ENCODE measurements at places on chromosomes 3 and 15. TPM values are rescaled to one million over a fixed set of nuclear protein-coding genes. Genes with fewer than 3 reads are reported as not detected.

DNA sequence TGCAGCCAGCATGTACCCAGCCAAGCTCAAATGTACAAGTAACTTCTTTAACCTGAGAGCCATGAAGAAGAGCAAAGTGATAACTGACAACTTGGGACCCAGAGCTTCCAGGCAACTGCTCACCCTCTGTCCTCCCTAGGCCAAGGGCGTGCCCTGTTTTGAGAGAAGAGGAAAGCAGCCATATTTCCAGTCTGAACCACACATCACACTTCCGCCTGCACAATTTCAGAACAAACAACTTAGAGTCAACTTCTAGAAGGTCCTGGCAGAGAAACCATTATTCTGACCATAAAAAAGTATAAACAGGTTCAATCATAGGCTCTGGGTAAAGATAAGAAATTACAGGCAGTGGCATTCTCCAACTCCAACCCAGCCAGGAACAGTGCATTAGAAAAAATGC lies 50.1 kb downstream of the ITGB5 start:
- DNase-seq: no peak

The TLNRD1 gene
- total RNA-seq: 12.7 TPM

DNA sequence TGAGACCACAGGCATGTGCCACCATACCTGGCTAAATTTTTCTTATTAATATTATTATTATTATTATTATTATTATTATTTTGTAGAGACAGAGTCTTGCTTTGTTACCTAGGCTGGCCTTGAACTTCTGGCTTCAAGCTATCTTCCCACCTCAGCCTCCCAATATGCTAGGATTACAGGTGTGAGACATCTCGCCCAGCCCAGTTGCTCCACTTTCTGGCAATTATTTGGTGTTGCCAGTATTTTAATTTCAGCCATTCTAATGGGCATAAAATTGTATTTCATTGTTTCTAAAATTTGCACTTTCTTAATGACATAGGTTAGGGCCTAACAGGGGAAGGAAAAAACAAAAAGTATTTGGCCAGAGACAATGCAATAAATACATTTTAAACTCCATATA lies 1217.6 kb upstream of the ALCAM start:
- DNase-seq: no peak

DNA sequence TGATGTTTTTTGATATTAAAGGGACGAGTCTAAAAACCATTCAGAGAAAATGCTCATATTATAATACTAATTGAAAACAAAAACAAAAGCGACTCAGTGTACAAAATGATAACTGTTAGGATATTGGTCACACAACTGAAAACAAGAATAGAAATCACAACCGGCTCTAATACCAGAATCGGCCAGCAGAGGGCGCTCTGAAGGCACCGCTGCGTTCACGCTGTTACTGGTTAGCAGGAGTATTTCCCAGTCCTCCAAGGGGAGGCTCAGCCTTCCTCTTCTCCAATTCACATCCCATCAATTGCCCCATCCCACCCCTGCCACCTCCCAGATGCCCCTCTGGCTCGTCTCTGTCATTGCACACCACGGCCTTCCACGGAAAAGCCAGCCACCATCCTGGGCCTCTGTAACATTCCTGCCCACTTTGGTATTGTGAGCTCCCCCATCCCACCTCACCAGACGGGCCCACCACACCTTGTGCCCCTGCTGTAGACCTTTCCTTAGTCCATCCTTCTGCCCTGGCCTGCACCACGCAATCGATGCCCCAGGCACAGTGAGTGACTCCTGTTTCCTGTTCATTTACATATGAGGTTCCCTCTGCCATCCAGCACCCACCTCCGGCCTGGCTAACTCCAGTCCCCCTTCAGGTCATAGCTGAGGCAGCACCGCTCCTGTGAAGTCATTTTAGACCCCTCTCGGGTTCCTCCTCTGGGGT lies 8.5 kb downstream of the FAM107A start:
- peak; percentile 74 for DNase-seq

DNA sequence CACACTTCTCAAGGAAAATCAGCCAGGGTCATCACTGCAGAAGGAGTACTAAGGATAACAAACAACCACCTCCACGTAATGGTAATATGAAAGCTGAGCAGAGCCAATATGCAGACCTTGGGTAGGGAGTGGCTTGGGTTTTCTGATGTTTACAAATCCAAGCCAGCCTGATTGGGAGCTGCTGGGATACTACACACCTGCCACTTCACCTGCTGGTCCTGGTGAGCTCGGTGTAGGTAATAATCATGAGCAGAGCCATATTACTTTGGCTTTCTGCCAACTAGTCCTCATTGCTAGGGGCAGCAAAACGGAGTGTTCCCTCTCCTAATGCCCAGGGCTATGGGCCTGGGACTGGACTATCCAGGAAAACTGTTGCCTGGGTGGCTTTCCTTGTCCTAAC lies 433.5 kb upstream of the PPP2R3A start:
- DNase-seq: no peak

The AMT gene
- 9.5 TPM for total RNA-seq

The CMTM8 gene
- 17.0 TPM for total RNA-seq

The PPP4R2 gene
- 54.3 TPM for total RNA-seq

The NSUN3 gene
- 61.0 TPM for total RNA-seq

The CSPG5 gene
- 10.4 TPM for total RNA-seq

DNA sequence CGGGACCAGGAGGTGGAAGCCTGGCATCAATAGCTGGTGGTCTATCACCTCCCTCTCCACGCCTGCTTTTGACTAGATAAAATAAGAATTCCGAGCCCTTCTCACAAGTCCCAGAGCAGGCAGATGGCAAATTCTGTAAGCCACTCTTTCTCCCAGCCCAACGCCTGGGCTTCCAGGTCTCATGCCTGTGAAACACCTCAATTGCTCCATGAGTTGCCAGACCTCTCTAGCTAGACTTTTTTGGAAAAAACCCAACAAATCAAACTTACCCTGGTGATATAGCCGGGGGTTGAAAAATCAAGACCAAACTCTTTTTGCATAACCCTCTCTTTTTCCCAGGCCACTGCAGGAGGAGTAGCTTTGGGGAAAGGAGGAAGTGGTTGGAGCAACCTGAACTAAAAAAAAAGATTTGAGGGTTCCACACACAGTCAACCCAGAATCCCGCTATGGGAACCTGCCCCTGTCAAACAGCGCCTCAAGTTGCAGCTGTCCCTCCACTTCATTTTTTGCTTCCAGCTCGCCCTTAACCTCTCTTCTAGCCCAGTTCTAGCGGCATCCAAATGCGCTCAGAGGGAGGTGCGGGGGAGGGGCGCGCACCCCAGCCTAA lies 7.0 kb downstream of the BHLHE40 start:
- DNase-seq: no peak

The PLCH1 gene
- total RNA-seq: 14.2 TPM

GRCh38 chr3:31833391-31834190 lies 147.5 kb downstream of the OSBPL10 start:
- DNase-seq: no peak

- DNase-seq: no peak
Observed at GRCh38 chr3:179037351-179037750, 34.3 kb downstream of the ZMAT3 start.

DNA sequence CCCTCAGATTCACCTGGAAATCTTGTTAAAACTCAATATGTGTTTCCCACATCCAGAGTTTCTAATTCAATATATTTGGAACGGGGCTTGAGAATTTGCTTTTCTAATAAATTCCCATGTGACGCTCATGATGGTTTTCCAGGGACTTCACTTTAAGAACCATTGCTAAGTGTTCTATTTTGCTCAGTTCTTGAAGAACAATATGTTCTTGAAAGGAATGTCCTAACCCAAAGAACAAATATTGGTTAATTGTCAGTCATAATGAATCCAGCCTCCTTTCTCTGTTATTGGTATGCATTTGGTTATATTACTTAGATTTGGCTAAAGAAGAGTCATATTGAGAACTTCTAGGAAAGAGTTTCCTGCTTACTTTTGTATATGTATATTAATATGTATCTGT lies 4.4 kb upstream of the PLSCR2 start:
- DNase-seq: no peak

GRCh38 chr3:119205209-119205608 lies 31.8 kb downstream of the UPK1B start:
- DNase-seq: no peak

GRCh38 chr3:46928282-46928681 lies 48.3 kb downstream of the CCDC12 start:
- no peak for DNase-seq

The ZNF660 gene
- 3.7 TPM for total RNA-seq

- DNase-seq: peak; percentile 66
Observed at GRCh38 chr15:72599855-72600464, 54.5 kb upstream of the GOLGA6B start.

- no peak for DNase-seq
Observed at GRCh38 chr3:99949956-99950670, 132.5 kb downstream of the CMSS1 start.

The CD96 gene
- 3.0 TPM for total RNA-seq

DNA sequence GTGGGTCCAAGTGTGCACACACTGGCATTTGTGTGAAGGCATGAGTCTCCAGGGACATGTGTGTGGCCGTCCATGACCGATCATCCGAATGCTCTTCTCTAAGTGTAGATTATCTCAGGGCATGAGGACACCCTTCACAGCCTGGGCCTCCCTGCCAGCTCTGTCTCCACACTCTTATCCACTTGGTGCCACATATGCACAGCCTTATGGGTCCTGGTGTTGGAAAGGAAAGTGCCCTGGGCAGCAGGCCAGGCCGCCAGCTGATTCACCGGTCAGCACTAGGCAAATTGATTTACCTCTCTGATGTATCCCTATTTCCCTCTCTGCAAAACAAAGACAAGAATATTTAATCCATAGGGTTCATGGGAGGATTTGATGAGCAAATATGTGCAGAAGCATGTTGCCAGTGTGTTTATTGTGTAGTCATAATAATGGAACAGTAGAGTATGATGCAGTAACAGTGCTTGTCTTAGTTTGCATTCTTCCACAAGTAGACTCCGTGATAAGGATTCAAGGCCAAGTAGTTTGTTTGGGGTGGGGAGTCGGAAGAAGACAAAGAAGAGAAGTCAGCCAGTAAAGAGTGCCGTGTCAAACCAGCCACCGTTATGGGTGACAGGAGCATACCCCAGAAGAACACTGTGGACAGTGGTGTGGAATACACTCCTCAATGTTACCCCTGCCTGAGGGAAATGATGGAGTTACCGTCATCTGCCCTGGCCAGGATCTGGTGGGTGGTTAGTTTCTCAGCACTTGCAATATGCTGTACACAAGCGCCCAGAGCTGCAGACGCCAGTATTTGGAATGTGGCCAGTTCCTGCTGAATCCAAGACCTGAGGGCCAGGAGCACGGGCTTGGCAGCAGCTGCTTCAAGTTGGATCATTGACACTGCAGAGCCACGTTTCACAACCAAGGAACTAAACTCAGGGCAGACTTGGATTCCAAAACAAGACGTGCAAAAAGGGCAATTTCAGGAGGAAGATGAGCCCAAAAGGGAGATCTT lies 85.1 kb downstream of the MTHFS start:
- DNase-seq: peak; percentile 78

The CCDC39 gene
- 6.7 TPM for total RNA-seq

The LRTM1 gene
- total RNA-seq: not detected

- no peak for DNase-seq
Observed at GRCh38 chr3:130825762-130826299, 68.1 kb upstream of the ATP2C1 start.

GRCh38 chr3:159059395-159059794 lies 257.5 kb downstream of the MFSD1 start:
- no peak for DNase-seq

DNA sequence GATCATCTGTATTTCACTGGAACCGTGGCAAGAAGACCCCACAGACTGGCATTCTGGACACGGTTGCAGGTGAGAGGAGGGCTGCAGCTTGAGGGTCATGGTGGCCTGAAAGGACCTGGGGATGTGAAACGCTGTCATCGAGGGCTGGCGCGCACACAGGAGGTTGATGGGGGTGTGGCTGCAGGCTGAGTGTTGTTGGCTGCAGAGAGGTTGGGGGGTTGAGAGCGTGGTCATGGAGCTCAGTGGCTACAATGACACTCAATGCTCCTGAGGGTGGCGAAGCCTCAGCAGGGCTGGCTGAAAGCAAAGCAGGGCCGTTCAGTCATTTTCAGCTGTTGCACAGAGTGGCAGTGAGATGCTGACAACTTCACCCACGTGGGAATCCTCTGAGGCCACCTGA lies 21.0 kb downstream of the CPN2 start:
- DNase-seq: no peak

GRCh38 chr15:100856867-100857266 lies 22.8 kb upstream of the ALDH1A3 start:
- no peak for DNase-seq

- no peak for DNase-seq
Observed at GRCh38 chr3:109050591-109051167, 67.3 kb downstream of the MORC1 start.

DNA sequence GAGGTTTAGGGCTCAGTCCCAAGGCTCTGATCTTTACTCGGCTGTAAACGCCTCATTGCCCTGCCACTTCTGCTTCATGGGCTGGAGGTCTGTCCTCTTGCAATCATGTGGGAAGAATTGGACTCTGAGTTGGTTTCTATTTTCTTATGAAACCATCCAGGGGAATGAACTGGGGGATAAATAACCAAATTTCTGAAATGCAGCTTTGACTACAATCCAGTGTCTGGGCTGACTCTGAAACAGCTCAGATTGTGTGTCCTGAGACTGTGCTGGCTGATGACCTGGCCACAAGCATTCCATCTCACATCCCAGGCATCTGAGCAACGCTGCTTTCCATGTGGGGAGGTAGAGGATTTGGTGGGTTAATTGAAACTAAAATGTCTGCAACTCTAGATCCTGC lies 71.0 kb upstream of the GALNT15 start:
- no peak for DNase-seq

DNA sequence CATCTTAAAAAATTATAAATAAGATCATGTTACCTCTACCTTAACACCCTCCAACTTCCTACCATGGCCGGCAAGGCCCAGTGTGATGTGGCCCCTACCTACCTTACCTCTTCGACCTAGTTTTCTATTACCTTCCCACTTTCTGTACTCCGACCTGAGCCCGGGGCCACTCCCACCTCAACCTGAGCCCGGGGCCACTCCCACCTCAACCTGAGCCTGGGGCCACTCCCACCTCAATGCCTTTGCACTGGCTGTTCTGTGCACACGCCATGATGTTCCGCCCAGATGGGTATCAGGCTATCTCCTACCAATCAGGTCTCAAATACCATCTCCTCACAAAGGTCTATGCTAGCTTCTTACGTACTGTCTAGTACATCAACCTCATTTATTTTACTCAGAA lies 66.8 kb upstream of the XXYLT1 start:
- no peak for DNase-seq

DNA sequence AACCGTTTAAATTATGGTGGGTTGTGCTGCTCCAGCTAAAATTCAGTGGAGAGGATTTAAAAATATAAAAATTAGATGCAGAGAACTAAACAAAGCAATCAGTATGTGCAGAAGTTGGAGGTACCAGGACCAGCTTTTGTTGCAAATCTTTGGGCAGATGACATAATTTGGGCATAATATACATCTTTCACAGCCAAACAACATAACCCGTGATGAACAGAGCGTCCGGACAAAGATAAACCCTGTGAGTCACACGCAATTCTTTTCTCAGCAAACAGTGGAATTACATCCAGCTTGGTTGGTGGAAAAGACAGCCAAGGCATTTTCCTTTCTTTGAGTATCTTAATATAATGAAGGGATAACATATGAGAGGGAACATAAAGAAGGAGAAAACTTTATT lies 419.4 kb upstream of the ADAMTS9 start:
- DNase-seq: peak; percentile 32

The TUSC7 gene
- not detected for total RNA-seq

The SPTSSB gene
- total RNA-seq: 0.23 TPM

The SLC28A2 gene
- total RNA-seq: 0.28 TPM
